ENCODE measurements at places on chromosomes 13 and 19.
A peak's percentile ranks its signal among the peaks of the same experiment; 100 is the strongest.

DNA sequence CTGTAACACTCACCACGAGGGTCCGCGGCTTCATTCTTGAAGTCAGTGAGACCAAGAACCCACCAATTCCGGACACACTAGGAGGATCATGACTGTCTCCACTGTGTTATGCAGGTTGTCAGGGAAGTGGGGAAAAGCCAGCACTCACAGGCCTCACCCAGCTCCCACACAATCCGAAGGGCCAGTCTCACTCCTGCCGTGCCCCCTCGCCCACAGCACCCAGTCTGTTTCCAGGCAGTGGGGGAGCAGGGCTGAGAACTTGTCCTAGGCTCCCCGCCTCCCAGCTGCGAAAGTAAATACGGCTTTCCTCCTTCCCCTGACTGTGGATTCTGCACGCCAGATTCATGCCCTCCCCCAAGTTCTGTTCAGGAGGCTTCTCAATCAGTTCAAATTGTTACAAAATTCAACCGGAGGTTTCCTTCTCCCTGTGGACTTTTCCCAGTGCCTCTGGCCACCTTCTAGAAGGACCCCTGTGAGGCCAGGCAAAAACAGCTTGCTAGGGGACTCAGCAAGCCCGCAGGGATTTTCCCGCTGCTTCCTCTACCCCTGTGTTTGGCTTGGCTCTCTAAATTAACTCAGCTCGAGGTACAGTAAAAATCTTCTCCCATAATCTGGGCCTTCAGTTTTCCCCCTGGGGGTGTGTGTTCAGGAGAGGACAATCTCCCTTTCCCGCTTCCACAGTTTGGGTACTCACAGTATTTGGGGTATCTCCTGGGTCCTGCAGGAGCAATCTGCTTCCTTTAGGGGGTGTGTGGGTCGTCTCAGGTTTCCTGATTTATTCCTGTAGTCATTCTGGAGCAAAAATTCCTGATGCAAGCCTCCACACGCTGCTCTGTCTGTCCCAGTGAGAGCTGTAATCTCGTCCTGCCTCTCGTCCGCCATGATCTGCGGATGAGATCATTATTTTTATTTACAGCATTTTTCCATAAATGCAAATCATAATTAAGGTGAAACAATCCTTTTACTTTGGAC, 899.8 kb downstream of the GPC5 start:
- no peak for DNase-seq

- DNase-seq: no peak
Observed at GRCh38 chr13:102658660-102659059, 36.2 kb downstream of the METTL21C start.

- no peak for DNase-seq
Observed at GRCh38 chr19:7979011-7979410, 26.4 kb downstream of the ELAVL1 start.

GRCh38 chr19:41410336-41411054, 12.9 kb downstream of the BCKDHA start:
- DNase-seq: no peak

DNA sequence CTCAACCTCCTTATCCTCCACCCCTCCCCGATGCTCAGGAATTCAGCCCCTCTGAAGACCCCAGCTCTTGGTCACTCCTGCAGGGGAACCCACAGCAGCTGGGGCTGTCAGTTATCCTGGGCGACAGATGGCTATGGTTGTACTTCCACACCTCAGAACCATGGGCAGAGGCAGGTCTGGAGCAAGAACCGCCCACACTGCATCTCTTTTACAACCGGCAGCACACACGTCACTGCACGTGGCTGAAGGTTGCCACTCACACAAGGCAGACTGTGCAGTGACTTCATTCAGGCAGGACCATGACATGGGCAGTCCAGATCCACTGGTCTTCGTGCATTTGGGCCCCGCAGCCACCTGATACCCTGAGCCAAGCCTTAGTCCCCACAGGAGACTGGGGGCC, 21.5 kb upstream of the SDHAF1 start:
- DNase-seq: no peak

DNA sequence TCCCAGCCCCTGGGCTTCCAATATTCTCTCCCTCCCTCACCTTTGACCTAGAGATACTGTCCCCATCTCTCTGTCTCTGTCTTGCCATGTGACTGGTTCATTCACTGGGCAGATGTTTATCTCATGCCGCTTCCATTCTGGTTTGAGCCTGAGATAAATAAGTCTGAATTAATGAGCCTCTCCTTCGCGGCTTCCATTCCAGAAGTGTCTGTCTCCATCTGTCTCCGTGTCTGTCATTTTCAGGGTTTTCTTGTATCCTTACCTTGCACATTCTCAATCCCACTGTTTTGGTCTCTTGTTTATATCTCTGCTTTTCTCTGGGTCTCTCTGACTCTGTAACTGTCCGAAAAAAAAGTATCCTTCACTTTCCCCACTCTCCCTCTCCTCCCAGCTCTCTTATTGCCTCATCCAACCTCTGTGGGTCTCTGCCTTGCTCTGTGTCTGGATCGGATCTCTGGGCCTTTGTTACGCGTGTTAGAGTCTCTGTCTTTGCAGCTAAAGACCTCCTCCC, 4.3 kb downstream of the SPHK2 start:
- DNase-seq: no peak

- DNase-seq: no peak
Observed at GRCh38 chr13:89897681-89898080, 1449.8 kb upstream of the MIR17HG start.

- no peak for DNase-seq
Observed at GRCh38 chr13:113207460-113207859, 1.0 kb downstream of the PCID2 start.

DNA sequence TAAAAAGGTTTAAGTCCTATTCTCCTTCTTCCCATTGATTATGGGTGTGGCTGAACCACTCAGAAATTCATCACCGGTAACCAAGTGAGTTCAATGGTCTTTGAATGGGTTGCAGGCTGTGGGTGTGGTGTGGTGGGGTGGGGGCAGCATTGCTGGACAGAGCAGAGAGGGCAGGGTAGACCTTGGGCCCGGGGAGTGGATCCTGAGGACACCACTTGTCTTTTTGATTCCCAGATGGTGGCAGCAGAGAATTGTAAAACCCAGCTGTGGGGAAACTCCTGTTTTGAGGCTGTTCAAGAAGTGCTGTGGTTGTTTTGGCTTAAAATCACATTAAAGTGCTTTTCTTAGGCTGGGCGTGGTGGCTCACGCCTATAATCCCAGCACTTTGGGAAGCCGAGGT, 45.8 kb upstream of the RGCC start:
- no peak for DNase-seq

DNA sequence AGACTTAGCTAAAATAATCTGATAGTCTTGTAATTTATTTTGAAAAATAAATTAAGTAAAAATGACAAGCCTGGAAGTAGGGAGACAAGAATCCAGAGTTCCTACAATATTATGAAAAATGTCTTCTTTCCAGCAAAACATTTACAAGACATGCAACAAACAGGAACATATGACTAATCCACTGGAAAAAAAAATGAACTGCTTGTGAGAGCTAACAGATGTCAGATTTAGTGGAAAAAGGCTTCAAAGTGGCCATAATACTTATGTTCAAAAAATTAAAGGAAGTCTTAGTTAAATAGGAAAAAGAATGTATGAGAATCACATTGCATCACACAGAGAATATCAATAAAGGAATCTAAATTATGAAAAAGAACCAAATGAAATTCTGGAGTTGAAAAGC, 2082.0 kb upstream of the PCDH20 start:
- DNase-seq: no peak

DNA sequence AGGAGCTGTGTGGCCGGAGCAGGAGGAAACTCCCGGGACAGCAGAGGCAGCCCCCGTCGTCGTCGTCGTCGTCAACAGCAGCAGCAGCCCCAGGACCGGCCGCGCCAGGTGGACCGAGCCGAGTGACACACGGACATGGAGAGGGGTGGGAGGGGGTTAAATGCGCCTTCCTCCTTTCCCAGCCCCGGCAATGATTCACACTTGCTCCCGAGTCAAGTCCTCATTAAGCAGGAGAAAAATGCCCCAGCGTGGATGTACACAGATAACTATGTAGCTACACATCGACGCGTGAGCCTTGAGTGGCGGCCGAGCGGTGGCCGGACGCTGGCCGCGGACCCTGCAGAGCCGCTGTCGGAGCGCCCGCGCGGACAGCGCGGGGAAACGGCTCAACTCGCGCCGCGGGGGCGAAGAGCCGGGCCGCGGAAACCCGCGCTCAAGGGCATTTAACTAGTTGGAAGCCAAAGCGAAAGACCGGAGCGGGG, 645 bp downstream of the UBL3 start:
- DNase-seq: peak; percentile 7

- DNase-seq: no peak
Observed at GRCh38 chr19:38004521-38005223, 97.7 kb downstream of the SIPA1L3 start.

GRCh38 chr13:82370316-82370715, 1512.0 kb downstream of the SLITRK1 start:
- no peak for DNase-seq

DNA sequence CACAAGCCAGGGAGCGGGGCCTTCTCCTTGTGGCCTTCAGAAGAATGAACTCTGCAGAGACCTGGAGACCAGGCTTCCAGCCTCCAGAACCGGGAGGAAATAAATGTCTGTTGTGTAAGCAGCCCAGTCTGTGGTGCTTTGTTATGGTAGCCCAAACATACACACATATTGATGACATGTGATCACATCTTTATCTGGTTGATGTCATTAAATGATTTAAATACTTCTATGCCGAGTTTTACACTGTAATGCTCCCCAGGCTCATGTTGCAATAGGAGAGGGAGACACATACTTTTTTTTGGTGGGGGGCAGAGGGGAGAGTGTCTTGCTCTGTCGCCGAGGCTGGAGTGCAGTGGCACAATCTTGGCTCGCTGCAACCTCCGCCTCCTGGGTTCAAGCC, 188.0 kb upstream of the IRS2 start:
- no peak for DNase-seq

GRCh38 chr19:48982280-48982679, 10.8 kb downstream of the GYS1 start:
- DNase-seq: no peak

DNA sequence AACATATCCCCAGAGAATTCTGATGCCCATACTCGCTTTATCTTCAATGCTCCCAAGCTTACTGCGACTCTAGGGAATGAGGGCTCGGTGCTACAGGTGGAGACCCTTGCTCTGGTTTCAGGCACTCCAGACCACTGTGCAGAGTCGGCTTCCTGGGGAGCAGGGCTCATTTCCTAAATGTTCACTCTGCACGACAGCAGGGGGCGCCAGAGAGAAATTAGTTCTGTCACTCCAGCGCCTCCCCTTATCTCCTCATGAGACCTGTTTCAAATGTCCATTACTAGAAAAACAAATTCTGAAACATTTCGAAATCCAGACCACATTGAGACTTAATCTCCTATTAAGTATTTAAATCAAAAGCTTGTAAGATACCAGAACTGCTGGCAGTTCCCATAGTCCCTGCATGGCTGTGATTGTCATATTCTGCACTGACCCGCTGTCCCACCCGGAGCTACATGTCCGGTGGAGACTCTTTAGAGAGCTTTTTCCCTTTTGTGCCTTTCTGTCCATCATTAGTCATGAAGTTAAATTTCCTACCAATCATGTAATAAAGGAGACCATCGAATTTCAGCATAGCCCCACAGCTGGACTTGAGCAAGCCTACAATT, 22.4 kb downstream of the EPSTI1 start:
- DNase-seq: peak; percentile 64
